ENCODE measurements at places on chromosomes 12 and 14.

DNA sequence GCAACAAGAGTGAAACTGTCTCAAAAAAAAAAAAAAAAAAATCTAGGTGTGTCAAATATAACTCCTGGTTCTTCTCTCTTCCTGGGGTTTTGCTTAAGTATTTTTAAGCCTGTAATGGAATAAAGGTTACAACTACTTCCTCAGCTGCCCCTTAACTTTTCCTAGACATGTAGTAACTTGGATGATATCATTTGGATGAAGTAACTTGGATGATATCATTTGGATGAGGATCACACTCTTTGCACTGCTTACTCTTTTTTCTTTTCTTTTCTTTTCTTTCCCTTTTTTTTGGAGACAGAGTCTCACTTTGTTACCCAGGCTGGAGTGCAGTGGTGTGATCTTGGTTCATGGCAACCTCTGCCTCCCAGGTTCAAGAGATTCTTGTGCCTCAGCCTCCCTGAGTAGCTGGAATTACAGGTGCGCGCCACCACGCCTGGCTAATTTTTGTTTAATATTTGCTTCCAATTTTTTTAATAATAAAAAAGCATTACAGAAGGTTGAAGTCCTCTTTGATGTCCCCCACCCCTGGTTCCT lies 775 bp upstream of the FAM186A start:
- DNase-seq = no peak

GRCh38 chr14:73238941-73239340 lies 1.6 kb downstream of the PAPLN start:
- DNase-seq = no peak

DNA sequence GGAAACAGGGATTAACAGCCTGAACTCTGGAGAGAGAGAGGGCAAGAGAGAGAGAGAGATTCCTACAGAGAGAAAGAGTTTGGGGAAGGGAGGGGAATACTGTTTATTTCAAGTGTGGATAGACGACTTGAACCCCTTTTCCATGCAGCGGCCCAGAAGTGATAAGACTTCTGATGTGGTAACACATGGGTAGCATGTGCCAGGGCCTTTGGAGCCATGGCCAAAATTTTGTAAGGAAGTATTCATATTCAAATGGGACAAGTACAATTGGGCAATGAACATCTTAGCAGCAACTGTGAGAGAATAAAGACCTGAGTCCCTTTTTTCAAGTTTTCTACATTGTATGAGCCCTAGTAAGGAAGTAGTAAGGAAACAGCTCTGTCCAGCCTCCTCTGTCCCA lies 42.4 kb upstream of the CCDC196 start:
- no peak for DNase-seq

- no peak for DNase-seq
Measured at GRCh38 chr12:66976526-66976925, 292.6 kb upstream of the CAND1 start.

DNA sequence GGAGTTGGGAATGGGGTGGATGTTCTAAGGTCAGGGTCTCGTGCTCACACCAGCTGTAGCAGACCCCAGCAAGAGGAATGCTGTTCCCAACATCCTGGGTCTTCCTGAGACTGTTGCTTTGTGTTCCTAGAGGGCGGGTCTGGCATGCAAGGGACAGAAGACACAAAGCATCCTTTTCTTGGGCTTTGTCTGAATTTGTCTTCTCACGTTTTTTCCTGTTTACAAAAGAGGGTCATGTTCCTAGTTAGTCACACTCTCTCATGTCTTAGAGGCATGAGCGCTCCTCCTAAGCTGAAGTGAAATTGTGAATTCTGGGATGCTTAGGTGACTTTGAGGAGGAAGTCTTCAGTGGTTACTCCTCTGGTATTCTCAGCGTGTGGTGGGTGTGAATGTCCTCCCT lies 9.6 kb upstream of the TAMALIN start:
- DNase-seq = no peak

GRCh38 chr12:46944088-46944487 lies 118.3 kb upstream of the SLC38A4 start:
- no peak for DNase-seq

- no peak for DNase-seq
Measured at GRCh38 chr12:57837864-57838562, 8.5 kb downstream of the CTDSP2 start.

- DNase-seq = no peak
Measured at GRCh38 chr12:118325081-118325480, 47.6 kb downstream of the TAOK3 start.

GRCh38 chr12:69415471-69416275 lies 54.5 kb upstream of the FRS2 start:
- DNase-seq = no peak

All from CD8-positive, alpha-beta memory T cell (primary cell).